ENCODE measurements at places on chromosomes 5 and 9. TPM values are rescaled to one million over a fixed set of nuclear protein-coding genes. Genes with fewer than 3 reads are reported as not detected.

- no peak for DNase-seq
Observed at GRCh38 chr9:129569502-129570449, 51.1 kb downstream of the C9orf50 start.

- DNase-seq: no peak
Observed at GRCh38 chr5:67748165-67748690, 467.3 kb upstream of the PIK3R1 start.

- no peak for DNase-seq
Observed at GRCh38 chr9:112894699-112895098, 4.0 kb upstream of the SLC46A2 start.

GRCh38 chr9:113823421-113823820, 52.7 kb upstream of the ZNF618 start:
- DNase-seq: no peak

DNA sequence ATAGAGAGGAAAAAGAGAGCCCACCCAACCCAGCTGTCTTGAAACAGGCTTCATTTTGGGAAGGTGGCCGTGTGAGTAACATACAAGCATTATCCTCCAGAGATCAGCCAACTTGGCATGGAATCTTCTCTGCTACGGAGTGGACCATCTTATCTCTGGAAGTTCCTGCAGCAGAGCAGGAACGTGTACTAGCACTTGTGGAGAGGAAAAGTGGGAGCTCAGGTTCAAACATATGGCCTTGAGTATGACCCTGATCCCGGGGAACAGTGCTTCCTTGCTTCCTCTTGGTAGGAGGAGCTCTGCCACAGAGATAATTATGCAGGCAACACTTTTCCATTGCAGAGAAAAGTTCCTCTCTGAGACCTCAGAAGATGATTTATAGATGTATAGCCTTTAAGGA, 490.4 kb upstream of the ACO1 start:
- DNase-seq: no peak

GRCh38 chr5:89097103-89097502, 214.1 kb upstream of the MEF2C start:
- no peak for DNase-seq

- DNase-seq: no peak
Observed at GRCh38 chr5:165457859-165458481, 1952.6 kb downstream of the MAT2B start.

DNA sequence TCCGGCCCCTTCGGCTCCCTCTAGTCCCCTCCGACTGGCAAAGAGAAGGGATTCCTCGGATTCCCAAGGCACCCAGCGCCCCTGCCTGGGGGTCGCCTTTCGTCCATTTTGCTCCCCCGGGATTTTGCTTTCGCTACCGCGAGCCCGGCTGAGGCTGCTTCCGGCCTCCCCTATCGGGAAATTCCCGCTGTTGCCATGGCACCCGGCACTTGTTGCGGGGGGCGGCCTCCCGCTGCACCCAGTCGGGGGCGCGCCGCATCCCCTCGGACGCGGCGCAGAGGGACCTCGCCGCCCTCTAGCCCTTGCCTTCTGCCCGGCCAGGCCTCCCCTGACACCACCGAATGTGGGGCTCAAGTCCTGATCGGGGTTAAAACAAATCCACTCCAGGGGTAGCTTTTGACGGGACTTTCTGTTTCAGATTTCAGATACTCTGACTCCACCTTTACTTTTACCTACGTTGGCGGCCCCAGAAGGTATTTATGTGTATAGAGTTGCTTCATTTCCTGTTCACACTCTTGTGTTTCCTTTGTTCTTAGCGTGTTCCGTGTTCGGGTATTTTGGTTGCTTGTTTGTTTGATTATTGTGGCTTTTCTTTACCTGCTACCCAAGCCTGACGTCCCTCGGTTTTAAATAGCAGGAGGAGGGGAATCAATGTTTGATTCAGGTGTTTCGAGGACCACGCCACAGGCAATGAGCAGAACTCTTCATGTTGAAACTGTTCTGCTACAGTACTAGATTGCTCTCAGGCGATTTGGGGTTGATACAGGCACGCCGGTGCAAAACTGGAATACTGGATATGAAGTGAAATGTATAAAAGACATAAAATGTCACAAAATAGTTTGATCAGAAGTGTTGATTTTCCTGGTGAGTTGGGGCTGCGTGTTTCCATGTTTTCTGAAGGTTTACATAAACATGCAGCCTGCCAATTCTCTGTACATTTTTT, 1.5 kb downstream of the PARP8 start:
- peak; percentile 94 for DNase-seq

GRCh38 chr5:76524101-76524835, 98.9 kb downstream of the F2RL2 start:
- no peak for DNase-seq

Gene SLC6A18
- total RNA-seq: not detected

Data from spleen (tissue), 13 donors.